Caki2 (cell line): ENCODE measurements at places on chromosomes 5 and 9. TPM values are rescaled to one million over a fixed set of nuclear protein-coding genes. Genes with fewer than 3 reads are reported as not detected.

PTPRD gene
- total RNA-seq, result 0.35 and 1.1 TPM in 2 replicates

- no peak for DNase-seq
Measured at GRCh38 chr9:4131946-4132345, 167.9 kb downstream of the GLIS3 start.

ANKRD31 gene
- total RNA-seq, result 0.07 and 0.38 TPM in 2 replicates

GHR gene
- total RNA-seq, result not detected in 2 replicates
